ENCODE measurements at places on chromosomes 2 and 18. TPM values are rescaled to one million over a fixed set of nuclear protein-coding genes. Genes with fewer than 3 reads are reported as not detected.

DNA sequence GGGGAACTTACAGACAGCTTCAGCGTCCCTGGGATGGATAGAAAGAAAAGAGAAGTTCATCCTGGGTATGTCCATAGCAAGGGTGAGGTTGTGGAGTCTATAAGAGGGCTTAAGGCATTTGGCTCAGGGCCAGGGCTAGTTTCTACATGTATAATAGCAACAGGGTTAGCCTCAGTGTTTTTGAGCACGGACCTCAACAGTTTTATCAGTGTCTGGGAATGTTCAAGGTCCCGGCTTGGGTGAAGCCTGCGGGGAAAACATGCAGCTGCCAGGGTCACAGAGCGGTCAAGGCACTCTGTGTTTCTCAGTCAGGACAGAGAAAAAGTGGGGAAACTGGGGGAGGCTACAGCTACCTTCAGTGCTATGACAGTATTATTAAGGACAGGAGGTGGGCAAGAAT is 427.7 kb upstream of the HS6ST1 start:
- DNase-seq, result no peak

DNA sequence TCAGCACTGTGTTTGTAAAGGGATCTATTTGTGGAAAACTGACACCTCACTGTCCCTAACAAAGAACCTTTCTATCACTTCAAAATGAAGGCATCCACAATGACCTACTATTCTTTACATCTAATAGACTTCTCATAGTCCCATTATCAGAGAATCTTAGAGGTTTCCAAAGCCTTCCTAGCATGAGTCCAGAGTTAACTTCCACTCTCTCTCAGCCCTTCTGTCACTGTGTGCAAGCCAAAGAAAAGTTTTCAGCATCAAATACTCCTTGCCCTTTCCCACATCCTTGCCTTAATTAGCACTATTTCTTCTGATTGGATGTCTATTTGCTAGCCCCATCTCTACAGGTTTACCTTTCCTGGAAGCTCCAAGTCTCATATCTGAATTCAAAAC is 178.5 kb downstream of the ERBB4 start:
- no peak for DNase-seq

ANO7 gene
- 0.25 TPM for polyA plus RNA-seq

GRCh38 chr2:102361632-102362241 is 6.1 kb downstream of the IL18R1 start:
- no peak for DNase-seq

DNA sequence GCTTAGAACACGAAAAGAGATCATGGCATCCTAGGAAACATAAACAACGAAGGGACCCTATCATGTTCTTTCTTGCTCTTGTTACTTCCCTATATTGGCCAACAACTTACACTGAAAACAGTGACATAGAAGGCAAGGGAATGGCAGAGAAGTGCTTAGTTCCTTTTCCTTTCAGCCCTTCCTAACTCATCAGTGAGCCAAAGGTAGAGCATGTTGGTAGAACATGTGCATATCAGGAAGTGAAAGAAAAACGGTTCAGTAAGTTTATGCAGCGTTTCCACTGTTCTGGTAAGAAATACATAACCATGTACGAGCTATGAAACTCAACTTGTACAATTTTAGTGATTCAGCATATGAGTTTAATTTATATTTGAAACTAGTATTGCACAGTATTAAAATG is 21.7 kb downstream of the AKAIN1 start:
- no peak for DNase-seq

LOXL3 gene
- 31.2 TPM for polyA plus RNA-seq

Measured in GM12878 (cell line).